Activated CD8-positive, alpha-beta memory T cell treated with anti-CD3 and anti-CD28 coated beads, Interleukin-2, amount 10 ng/mL, durations not matched to agents 7 days and 5 days (primary cell): ENCODE measurements at places on chromosomes 13 and 19.

- DNase-seq, result peak; percentile 95
Measured at GRCh38 chr19:58326914-58327726, at the start of gene ZSCAN22. Gene ZSCAN22, plus strand, starts transcription at chr19:58326994. Its CDS starts 7,809 bp downstream, at chr19:58334803.

- no peak for DNase-seq
Measured at GRCh38 chr13:77390391-77390790, 63.5 kb upstream of the MYCBP2 start.

GRCh38 chr13:78476910-78477309 lies 126.4 kb downstream of the POU4F1 start:
- no peak for DNase-seq

DNA sequence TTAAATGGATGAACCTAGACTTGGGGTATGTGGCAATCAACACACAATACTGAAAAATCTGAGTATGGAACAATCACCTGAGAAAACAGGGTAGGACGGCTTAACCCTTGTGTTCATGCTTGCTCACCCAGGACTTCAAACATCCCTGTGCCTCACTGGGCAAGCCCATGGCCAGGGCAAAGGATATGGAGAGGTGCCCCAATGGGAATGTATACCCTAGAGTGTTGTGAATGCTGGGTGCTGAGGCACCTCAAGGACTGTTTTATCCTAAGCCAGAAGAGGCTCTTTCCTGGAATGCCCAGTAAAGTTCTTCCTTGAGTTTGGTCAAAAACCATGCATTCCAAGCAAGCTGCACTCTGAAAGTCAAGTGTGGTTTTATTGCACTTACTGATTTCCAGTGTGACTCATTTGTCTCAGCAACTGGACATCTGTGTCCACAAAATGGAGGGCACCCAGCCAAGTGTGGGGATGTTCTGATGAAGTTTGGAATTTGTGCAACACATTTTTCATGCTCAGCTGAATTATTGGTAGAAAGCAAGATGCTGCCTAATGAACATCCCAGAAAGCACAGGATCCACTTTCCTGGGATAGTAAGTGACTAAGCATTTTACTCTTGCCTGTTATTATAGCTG lies 531.3 kb downstream of the RFC3 start:
- no peak for DNase-seq

GRCh38 chr19:55704494-55705245 lies 29.6 kb downstream of the EPN1 start:
- DNase-seq, result no peak

DNA sequence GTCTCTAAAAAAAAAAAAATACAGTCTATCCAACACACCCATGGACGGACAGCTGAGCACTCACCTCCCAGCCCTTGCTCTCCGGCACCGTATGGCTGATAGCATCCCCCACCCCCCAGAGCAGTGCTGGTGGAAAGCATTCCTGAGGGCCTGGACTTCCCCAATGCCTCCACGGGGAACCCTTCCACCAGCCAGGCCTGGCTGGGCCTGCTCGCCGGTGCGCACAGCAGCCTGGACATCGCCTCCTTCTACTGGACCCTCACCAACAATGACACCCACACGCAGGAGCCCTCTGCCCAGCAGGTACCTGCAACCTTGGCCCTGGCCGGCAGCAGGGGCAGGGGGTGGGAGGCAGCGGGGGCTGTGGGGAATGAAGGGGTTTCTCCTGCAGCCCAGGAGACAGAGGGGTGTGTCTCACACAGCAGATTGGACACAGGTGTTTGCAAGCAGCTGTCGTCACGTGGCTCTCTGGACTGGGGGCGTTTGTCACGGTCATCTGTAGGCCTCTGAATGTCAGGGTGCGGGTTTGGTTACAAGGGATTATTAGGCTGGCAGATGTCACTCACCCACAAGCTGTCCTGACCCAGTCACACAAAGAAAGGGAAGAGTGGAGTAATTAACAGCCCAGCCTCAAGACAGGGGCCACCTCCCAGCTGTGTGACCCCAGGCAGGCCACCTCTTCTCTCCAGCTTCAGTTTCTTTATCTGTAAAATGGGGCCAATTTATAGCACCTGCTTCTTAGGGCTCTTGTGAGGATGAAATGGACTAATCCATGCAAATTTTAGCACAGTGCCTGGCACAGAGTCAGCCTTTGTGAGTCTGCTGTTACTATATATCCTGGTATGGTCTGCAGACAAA lies 19.3 kb downstream of the PLD3 start:
- DNase-seq, result no peak
